ENCODE measurements at places on chromosomes 16 and 17. TPM values are rescaled to one million over a fixed set of nuclear protein-coding genes. Genes with fewer than 3 reads are reported as not detected.

The CIITA gene
- 2.3 TPM for total RNA-seq

GRCh38 chr16:381789-382717 is at the start of gene PGAP6:
PGAP6 (minus strand) TSS chr16:381978; CDS start chr16:381821, 157 bp downstream.
- no peak for DNase-seq

DNA sequence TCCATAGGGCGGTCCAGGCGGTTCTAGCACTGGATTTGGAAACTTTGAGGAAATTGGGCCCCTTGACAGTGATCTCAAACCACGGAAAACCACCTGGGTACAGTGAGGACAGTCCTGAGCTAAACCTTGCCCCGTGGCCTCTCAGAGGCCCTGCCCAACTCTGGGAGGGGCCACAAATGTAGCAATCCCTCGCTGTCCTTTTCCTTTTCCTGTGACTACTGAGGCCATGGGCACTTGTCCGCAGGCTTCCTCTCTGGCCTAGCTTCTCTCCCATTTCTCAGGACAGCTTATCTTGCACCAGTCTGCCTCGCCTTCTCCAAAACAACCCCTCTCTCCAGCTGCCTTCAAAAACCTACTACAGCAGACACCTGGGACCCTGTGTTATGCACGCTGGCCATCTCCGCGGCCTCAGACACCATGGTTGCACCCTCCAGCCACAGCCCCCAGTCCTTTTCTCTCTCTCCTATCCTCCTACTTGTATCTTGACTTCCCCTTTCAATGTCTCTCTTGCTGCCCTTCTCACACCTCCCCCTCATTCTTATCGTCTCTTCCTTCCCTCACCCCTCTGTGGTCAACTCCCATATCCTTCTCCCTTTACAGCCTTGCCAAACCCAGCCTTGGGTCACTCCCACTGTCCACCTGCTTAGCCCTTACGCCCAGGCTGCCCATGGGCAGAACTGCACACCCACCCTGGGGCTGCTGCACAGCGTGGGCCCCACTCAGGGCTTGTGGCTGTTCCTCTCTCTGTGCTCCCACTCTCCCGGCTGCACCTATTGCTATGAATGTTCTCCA is 7.6 kb downstream of the SCPEP1 start:
- DNase-seq = no peak

- DNase-seq = no peak
Observed at GRCh38 chr17:81703747-81704654, 834 bp downstream of the MRPL12 start.

The CDC6 gene
- 81.8 TPM for total RNA-seq

The TMC6 gene
- total RNA-seq = 165 TPM

Data from activated naive CD4-positive, alpha-beta T cell treated with anti-CD3 and anti-CD28 coated beads, Interleukin-2, amount 50 U/mL, for 72 hours (primary cell).